Tibial nerve (tissue), 4 donors: ENCODE measurements at places on chromosomes 2 and 18. TPM values are rescaled to one million over a fixed set of nuclear protein-coding genes. Genes with fewer than 3 reads are reported as not detected.

GRCh38 chr2:238456970-238457926 is 30.5 kb downstream of the ASB1 start:
- no peak for DNase-seq

DNA sequence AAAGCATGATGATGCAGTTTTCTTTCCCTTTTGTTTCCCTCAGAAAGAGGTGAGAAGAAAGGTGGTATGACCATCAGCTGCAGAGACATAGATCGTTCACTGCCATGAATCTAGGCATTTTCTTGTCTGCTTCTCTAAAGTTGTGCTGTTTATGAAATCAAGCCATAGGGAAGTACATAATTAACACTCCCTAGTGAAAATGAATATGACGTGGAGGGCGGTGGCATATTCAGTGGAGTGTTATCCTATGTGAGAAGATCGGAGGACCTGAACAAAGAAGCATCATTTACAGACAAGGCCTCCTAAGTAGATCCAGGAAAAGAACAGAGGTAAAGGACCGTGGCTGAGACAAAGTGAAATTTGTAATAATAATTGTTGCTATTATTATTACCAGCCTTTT is 509.0 kb upstream of the SLC39A10 start:
- no peak for DNase-seq

- no peak for DNase-seq
Measured at GRCh38 chr2:57881998-57882888, 164.4 kb upstream of the VRK2 start.

GRCh38 chr2:108889907-108890306 is 99.1 kb downstream of the EDAR start:
- DNase-seq, result no peak

- no peak for DNase-seq
Measured at GRCh38 chr2:131425231-131425941, 50.5 kb upstream of the TUBA3D start.

- DNase-seq, result no peak
Measured at GRCh38 chr2:102301867-102302362, 9.4 kb upstream of the IL1RL1 start.

DNA sequence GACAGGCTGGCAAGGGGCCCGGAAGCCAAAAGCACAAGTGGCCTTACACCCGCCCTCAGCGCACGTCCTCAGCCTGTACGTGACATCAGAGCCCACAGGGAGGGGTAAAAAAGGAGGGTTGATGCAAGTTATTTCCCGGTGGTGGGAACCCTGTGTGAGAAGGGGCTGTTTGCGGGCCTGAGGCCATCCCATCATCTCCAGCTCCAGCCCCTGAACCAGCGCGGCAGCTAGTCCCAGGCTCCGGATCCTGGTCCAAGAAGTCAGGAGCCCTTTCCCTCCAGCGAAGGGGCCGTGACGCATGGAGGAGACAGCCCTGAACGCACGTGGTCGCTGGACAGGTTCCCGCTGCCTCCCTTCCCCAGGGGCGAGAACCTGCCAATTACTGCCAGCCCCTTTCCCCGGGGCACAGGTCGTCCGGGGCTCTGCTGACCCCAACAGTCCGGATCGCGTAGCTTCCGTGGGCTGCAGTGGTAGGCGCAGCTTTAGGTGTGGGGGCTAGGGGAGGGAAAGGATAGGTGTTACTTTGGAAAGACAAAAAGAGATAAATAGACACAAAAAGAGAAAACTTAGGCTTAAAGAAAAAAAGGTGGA is 1.3 kb upstream of the LRP2 start:
- DNase-seq, result no peak

DNA sequence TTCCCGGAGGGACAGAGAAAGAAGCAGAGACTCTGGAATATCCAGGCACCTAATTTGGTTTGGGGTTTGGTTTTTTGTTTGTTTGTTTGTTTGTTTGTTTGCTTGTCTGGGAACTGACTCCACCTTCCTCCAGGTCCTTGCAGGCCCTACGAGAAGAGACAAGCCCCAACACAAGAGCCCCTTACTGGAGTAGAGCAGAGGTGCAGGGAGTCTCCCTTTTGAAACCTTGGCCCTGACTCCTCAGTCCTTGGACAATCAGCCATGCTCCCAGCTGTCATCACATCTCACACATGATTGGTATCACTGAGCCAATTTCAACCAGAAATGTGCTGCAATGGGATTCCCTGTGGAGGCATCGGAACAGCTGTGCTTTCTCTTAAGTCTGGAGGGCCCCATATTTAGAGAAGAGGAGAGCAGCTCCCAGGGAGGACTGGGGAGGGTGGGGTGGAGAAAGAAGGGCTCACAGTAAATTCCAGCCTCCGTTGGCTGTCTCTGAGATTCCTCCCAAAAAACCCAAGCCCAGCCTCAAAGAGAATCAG is 279.9 kb upstream of the NCKAP5 start:
- no peak for DNase-seq

- DNase-seq, result no peak
Measured at GRCh38 chr2:235498946-235499812, 5.3 kb downstream of the AGAP1 start.

GRCh38 chr2:218000136-218000535 is 2.7 kb downstream of the TNS1 start:
- DNase-seq, result no peak

DNA sequence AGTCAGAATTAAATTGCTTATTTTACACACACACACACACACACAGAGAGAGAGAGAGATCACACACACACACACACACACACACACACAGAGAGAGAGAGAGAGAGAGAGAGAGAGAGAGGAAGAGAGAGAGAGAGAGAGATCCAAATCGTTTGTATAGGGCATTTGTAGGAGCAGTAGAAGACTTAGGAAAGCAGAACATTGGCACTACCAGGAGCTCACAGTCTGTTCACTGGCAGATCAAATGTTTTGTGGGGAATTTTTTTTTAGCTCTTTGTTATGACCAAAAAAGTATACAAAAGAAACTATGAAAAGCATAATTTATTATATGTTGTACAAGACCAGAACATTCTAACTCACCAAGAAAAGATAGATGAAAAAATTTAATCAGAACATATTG is 81.8 kb downstream of the MBD5 start:
- no peak for DNase-seq

DNA sequence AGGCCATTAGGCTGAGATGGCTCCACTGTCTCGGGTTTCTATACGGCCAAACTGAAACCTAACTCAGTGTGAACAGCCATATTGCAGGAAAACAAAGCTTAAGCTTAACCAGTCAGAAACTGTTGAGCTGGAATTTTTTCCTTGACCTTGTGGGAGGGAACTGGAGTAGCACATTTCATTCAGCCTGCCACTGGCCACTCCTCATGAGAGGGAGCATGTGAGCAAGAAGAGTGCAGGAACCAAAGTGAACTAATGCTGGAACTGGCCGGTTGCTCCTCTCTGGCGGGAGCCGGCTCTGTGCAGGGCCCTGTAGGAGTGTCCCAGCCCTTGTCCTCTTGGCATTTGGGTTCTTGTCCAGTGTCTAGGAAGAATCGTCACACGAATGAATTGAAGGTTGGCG is 5.9 kb upstream of the POLE4 start:
- DNase-seq, result no peak

- DNase-seq, result no peak
Measured at GRCh38 chr2:49236316-49236715, 82.0 kb upstream of the FSHR start.

- no peak for DNase-seq
Measured at GRCh38 chr2:227423656-227424499, 36.1 kb upstream of the SCYGR1 start.

DNA sequence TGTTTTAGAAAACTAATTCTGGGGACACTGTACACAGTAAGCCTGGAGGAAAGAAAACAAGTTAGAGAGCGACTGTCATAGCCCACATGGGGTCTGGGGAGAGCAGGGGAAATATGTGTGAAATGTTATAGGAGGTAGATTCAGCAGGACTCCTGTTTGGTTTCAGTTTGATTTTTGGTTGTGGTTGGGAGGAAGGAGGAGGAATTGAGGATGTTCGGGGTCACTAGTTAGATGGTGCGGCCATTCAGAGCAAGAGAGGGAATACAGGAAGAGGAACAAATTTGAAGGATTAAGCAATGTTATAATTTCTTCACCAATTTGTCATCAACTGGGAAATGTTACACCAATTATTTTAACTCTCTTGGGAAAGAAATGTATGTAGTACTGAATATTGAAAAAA is 25.1 kb downstream of the TTC39C start:
- DNase-seq, result no peak

- DNase-seq, result no peak
Measured at GRCh38 chr2:142065700-142066099, 65.1 kb downstream of the LRP1B start.

DNA sequence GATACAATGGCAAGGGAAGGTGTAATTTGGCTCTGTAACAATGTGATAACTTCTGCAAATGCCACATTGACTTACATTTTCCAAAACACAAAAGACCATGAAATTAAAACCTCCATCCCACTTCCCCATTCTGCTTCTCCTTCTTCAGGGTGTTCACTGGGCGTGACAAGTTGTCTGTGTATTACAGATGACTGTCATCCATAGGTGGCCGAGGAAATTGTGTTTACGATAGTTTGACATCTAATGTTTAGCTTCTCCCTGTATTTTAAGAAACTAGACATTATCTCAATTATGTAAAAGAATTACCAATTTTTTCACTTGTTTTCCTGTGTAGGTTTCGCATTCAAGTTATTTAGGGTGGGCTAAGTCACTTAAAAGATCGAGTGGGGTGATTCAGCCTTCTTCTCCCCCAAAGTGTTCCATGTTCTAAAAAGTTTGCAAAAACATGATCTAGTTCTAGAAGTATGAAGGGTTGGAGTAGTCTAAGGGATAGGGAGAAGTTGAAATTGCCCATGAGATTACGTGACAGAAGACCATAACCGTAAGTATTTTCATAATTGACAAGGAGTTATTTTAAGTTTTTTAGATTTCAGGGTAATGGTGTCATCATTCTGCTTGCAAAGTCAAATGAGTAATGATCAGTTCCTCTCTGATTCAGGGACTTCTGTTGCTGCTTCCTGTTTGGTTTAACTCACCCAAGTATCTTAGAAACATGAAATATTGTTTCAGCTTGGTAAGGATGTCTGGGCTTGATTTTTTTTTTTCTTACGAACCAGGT is 25.2 kb upstream of the CYTIP start:
- DNase-seq, result no peak

DNA sequence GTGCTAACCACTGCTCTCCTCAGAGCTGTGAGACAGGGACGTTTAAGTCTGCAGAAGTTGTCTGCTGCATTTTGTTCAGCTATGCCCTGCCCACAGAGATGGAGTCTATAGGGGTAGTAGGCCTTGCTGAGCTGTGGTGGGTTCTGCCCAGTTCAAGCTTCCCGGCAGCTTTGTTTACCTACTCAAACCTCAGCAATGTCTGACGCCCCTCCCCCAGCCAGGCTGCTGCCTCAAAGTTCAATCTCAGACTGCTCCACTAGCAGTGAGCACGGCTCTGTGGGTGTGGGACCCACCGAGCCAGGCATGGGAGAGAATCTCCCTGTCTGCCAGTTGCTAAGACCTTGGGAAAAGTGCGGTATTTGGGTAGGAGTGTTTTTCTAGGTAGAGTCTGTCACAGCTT is 387.8 kb upstream of the SLC39A10 start:
- DNase-seq, result no peak

GRCh38 chr18:25726298-25726697 is 364.1 kb downstream of the SS18 start:
- DNase-seq, result no peak

GRCh38 chr2:134271758-134272157 is 17.9 kb downstream of the MGAT5 start:
- DNase-seq, result no peak

DNA sequence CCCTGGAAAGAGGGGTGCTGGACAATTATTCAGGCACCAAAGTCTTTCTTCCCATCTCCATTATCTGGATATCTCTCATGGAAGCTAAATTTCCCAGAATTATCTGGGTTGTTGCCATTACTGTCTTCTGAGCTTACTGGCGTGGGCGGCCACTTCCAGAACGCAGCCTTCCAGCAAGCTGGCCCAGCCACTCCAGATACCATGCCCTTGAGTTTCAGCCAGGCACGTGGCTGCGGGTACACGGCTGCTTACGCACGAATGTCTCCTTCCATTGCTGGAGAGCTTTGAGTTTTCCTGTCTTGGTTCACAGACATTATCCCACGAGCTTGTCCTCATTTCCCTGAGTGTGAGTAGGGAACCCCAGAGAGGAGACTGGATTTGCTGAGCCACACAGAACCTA is 32.7 kb downstream of the CELF4 start:
- DNase-seq, result no peak

DNA sequence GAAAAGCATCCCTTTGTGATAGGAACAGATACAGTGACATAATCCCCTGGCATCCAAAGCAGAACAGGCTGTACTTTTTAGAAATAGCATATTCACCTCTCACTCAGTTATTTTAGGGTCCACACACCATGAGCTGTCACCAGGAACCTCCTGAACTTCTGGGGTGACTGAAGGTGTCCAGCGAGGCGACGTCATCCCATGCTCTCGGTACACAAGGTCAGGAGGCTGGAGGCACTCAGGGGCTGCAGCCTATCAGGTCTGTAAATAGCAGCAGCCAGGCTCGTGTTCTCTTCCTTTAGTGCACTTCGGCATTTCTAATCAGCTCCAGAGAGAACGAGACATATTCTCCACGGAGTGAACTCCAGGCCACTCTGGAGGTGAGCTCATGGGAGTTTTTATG is 98.3 kb downstream of the GATA6 start:
- no peak for DNase-seq

The IL18RAP gene
- 1.5 TPM for total RNA-seq

The SEMA4C gene
- total RNA-seq, result 181 TPM

The COL6A3 gene
- 465 TPM for total RNA-seq

The PRSS56 gene
- not detected for total RNA-seq

The GRHL1 gene
- 0.66 TPM for total RNA-seq

The LHCGR gene
- total RNA-seq, result 10.5 TPM

The FEV gene
- not detected for total RNA-seq

The AOX1 gene
- total RNA-seq, result 166 TPM

The TM4SF20 gene
- not detected for total RNA-seq

The CROCC2 gene
- total RNA-seq, result not detected

The CEBPZOS gene
- 21.8 TPM for total RNA-seq

The TTC39C gene
- 35.1 TPM for total RNA-seq
